ENCODE measurements at places on chromosomes 13 and 19.

- no peak for DNase-seq
Measured at GRCh38 chr13:93775507-93776108, 549.0 kb downstream of the GPC6 start.

GRCh38 chr13:34721631-34722595, 220.2 kb upstream of the NBEA start:
- DNase-seq, result no peak

DNA sequence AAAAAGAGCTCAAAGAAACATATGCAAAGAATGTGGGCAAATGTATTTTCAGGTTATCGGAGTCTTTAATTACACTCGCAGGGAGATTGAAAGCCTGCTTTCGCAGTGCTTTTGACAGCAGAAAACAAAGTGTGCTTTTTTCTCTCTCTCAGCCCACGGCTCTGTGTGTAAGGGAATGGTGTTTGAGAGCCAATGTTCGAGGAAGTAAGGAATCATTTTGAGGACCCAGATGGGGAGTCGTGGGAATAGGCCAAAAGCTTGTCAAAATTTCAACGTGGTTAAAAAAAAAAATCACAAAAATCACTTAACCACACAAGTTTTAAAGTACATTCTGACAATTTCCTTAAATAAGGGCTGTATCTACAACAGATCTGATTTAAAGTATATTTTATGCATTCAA, 197.1 kb upstream of the IRS2 start:
- no peak for DNase-seq

DNA sequence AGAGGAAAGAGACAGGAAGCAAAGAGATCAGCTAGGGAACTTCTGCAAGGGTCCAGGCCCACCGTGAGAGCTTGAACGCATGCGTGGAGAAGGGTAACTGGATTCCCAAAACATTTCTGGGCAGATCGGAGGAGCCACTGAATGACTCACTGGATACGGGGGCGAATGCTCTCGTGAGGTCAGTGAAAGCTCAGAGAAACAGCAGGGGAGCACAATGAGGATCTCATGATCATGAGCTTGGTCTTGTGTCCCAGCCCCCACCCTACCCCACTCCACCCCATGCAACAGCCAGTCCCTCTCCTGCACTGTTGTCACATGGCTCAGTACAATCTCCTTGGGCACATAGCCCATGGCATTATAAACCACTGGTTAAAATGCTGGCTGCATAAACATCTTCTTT, 40.6 kb downstream of the DCLK1 start:
- no peak for DNase-seq

DNA sequence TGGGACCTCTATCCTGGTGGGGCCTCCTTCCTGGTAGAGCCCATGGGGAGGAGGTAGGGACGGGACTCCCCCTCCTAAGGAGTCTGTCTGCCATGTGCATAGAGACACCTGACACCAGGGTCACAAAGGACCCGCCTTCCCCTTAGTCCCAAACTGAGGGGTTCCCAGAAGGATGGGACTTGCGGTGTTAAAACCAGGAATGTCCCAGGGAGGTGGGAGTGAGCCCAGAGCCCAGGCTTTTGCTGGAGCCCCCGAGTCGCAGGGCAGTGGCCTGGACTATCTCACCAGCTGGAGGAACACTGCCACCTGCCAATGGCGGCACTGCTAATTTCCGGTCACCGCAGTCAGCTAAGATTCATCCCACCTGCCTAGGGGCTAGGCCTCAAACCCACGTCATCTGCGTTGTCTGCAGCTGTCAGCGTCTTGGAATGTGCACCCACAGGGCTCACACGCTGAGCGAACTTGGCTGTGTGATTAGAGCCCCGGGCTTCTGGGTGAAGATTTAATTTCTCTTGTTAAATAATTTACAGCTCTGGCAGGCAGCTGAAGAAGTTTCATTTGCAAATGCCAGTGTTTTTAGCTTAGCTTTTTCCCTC, 31.9 kb upstream of the ATP11A start:
- peak; percentile 55 for DNase-seq

GRCh38 chr13:26605845-26606244, 48.4 kb downstream of the WASF3 start:
- no peak for DNase-seq

GRCh38 chr19:19997656-19998268, 41.5 kb downstream of the ZNF682 start:
- DNase-seq, result no peak

GRCh38 chr13:94331281-94331680, 148.2 kb downstream of the DCT start:
- DNase-seq, result no peak

DNA sequence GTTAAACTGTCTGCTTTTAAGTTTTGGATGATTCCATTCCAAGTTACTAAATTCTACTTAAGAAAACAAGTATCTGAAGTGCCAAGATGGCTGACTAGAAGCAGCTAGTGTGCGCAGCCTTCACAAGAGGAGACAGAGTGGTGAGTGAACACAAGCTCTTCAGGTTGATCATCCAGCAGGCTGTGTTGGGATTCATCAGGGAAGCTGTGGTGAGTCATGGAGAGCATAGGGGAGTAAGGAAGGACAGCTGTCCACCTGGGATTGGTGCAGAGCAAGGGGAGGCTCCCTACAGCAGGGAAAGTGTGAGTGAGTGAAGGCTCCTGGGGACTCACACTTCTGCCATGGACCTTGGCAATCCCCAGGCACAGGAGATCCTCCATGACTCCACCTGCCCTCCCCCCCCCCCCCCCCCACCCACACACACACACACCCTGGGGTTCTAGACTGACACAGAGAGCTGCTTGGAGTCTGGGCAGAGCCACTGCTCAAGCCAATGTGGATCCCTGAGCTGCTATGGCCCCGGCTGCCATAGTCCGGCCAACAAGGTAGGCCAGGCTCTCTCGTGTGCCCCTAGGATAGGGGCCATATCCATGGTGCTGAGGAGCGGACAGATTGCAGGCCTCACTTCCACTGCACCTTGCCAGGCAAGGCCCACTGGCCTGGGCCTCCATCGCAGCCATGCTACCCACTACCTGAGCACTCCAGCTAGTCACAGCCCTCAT, 23.5 kb downstream of the SLC25A15 start:
- DNase-seq, result no peak
